ENCODE measurements at places on chromosomes 12 and 14.

DNA sequence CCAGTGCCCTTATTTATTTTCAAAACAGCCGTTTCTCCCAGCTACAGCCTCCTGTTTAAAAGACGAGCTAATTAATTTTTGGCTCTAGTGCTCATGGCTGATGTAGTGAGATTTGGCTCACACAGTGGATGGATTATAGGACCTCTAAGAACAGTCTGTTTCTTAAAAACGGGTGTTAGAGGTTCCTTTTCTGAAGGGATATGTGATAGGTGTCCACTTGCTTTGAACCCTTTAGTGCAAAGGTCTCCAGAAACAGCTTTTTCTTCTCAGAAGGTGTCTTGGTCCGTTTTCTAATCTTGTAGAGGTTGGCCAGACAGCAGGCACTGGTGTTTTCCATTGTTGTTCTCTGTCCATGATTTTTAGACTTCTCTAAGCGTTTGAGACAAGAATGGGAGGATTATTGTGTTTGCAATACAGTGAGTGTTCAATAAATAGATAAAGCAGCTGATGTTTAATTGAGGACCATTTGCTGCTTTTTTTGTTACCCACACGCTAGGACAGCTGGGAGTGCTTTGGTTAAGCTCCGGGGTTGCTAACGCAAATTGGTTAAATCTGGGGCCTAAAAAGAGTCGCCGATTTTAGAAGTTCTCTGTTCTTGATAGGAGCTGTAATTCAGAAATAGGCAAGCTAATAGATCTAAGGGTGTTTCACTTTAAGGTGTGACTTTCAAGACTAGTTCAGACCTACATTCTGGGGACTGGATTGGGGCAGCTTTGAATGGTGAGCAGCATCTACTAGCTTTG is 1.0 kb downstream of the BORCS5 start:
- peak; percentile 47 for DNase-seq

GRCh38 chr14:104599446-104599845 is 5.1 kb downstream of the TMEM179 start:
- no peak for DNase-seq

DNA sequence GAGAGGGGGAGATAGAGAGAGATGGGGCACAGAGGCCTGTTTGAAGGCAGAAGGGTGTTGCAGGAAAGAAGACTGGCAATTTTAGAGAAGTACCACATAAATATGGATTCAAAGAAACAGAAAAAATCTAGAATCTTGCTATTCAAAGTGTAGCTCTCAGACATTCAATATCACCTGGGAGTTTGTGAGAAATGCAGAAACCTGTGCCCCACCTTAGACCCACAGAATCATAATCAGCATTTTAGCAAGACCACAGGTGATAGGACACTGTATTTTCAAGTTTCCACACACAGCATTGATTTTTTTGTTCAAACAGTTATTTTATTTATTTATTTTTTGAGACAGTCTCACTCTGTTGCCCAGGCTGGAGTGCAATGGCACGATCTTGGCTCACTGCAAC is 3.3 kb downstream of the NEDD8 start:
- no peak for DNase-seq

- DNase-seq: no peak
These were observed 465.7 kb downstream of the NOVA1 start for GRCh38 chr14:26132061-26132645.

GRCh38 chr12:120902846-120903411 is 1.2 kb downstream of the SPPL3 start:
- DNase-seq: no peak

- no peak for DNase-seq
These were observed 99.5 kb downstream of the CALM1 start for GRCh38 chr14:90496379-90496778.

- DNase-seq: no peak
These were observed 20.5 kb downstream of the RAP1B start for GRCh38 chr12:68631227-68631626.

- no peak for DNase-seq
These were observed 5.1 kb downstream of the EVL start for GRCh38 chr14:100070310-100070709.

DNA sequence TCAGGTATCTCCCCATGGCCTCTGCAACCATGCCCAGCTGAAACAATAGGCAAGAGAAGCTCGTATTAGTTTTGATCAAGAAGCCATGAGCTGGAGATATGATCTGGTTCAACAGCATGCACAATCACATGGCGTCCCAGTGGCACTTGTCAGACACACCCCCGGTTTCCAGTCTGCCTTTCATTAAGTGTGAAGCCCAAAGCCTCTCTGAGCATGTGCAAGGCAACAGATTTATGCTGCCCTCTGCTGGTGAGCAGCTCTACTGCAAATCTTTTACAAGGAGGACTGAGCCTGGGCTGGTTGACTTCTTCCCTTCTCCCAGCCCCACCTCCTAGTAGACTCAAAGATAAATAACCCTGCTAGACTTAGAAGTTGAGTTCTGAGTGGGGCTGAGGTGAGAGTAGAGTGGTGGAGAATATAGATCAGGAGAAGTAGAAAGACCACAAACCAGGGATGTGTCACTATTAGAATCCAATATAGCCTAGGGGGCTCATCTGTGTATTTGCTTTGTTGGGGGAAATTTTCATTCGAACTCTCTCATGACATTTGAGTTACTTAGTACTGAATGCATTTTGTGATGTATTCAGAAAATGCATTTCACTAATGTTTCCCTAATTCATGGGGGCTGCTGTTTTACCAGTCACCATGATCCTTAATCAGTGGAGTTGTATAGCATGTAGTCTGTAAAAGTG is 53.7 kb upstream of the MBIP start:
- peak; percentile 65 for DNase-seq

DNA sequence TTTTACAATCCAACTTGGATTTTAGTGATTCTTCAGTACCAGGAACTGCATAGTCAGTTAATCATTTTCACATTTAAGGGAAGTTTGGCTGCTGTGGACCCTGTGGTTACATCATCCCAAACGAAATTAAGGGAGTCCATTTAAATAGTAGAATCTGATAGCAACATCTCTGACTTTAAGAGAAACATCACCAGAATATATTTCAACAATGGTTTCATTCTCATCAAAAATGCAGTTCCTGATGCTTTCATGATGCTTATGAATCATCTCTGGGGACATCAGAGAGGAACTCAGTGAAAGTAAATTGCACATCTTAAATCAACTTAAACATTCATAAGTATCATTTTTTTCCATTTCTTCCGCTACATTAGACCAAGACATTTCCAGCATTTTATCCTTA is 1170.7 kb downstream of the FSCB start:
- no peak for DNase-seq
